Glutamatergic neuron (in vitro differentiated cells): ENCODE measurements at places on chromosomes 6 and 20. TPM values are rescaled to one million over a fixed set of nuclear protein-coding genes. Genes with fewer than 3 reads are reported as not detected.

ARMC2 gene
- total RNA-seq = 6.9 TPM

DNA sequence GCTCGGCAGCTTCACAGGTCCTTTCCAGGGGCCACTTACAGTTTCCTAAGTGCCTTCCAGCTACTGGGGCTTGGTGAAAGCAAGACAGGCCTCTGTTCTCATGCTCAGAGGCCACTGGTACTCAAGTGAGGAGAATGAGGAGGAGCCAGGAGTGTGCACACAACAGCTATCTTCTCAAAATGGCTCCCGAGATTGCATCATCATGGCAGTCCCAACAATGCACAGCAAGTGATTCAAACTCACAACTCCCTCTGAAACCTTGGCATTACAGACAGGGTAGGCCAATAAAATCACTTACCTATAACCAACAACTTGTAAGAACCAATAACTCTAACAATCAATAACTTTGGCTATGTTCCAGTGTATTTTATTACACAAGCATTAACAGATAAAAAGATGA lies 77.4 kb downstream of the RALGAPA2 start:
- DNase-seq = no peak
- H3K4me3 ChIP-seq = no peak overlapping the region
- no peaks in the 10 kb centered on the region for H3K36me3 ChIP-seq
- H3K4me1 ChIP-seq = peaks cover 6% of the 10 kb centered on the region

GRCh38 chr20:45997187-45997586 lies 11.5 kb upstream of the MMP9 start:
- peaks cover 5% of the 10 kb centered on the region for H3K4me1 ChIP-seq
- H3K4me3 ChIP-seq = no peak overlapping the region
- H3K27me3 ChIP-seq = peaks cover 2% of the 10 kb centered on the region
- no peaks in the 10 kb centered on the region for H3K36me3 ChIP-seq
- no peak overlapping the region for H3K27ac ChIP-seq

DNA sequence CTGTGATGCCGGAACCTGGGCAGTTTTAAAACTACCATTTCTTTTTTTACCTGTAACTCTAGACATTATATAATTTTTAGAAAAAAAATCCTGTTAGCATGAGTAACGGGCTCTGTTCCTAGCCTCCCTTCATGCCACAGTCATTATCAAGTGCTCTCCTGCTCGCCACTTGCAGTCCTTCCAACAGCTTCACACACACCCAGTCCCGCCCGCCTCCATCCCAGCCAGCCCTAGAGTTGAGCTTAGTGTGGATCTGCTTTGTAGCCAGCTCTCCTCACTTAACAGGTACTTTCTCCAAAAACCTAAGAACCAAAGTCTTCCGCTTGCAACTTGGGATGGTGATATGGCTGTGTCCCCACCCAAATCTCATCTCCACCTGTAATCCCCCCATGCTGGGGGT lies 51.5 kb downstream of the EZR start:
- H3K36me3 ChIP-seq = peaks cover 18% of the 10 kb centered on the region
- peaks cover 22% of the 10 kb centered on the region for H3K27me3 ChIP-seq
- H3K4me1 ChIP-seq = peaks cover 61% of the 10 kb centered on the region
- H3K27ac ChIP-seq = peak overlapping the region; percentile 91
- H3K4me3 ChIP-seq = no peak overlapping the region
- DNase-seq = no peak

- no peak overlapping the region for H3K27ac ChIP-seq
- H3K4me3 ChIP-seq = no peak overlapping the region
- no peaks in the 10 kb centered on the region for H3K36me3 ChIP-seq
- H3K4me1 ChIP-seq = peaks cover 9% of the 10 kb centered on the region
Measured at GRCh38 chr6:97059473-97059872, 134.9 kb downstream of the KLHL32 start.

CENPW gene
- total RNA-seq = 13.0 TPM

ESR1 gene
- not detected for total RNA-seq

DNA sequence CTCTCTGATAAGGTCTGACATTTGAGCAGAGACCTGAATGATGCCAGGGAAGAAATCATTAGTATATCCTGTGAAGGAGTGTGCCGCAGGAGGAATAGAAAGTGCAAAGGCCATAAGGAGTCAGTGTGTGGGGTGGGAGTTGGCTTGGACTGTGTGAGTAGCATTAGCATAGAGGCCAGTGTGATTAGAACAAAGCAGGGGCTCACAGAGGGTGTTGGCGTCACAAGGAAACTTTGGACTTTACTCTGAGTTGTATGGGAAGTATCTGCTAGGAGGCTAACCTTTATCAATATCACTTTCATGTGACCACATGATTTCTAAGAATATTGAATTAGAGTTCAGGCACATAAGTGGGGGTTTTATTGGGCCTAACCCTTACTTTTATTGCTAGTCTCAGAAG lies 12.1 kb downstream of the TMEM200A start:
- peak overlapping the region; percentile 62 for H3K27ac ChIP-seq
- H3K4me3 ChIP-seq = no peak overlapping the region
- H3K36me3 ChIP-seq = no peaks in the 10 kb centered on the region
- H3K27me3 ChIP-seq = no peaks in the 10 kb centered on the region
- peaks cover 33% of the 10 kb centered on the region for H3K4me1 ChIP-seq
- DNase-seq = no peak

SRSF3 gene
- 288 TPM for total RNA-seq

TNNC2 gene
- total RNA-seq = 0.64 TPM

TRPC4AP gene
- total RNA-seq = 67.5 TPM

GRCh38 chr20:33621717-33622400 lies 40.3 kb upstream of the C20orf144 start:
- DNase-seq = no peak
- H3K36me3 ChIP-seq = no peaks in the 10 kb centered on the region
- H3K4me3 ChIP-seq = peak overlapping the region; percentile 57
- H3K27me3 ChIP-seq = no peaks in the 10 kb centered on the region
- peaks cover 11% of the 10 kb centered on the region for H3K4me1 ChIP-seq

DNA sequence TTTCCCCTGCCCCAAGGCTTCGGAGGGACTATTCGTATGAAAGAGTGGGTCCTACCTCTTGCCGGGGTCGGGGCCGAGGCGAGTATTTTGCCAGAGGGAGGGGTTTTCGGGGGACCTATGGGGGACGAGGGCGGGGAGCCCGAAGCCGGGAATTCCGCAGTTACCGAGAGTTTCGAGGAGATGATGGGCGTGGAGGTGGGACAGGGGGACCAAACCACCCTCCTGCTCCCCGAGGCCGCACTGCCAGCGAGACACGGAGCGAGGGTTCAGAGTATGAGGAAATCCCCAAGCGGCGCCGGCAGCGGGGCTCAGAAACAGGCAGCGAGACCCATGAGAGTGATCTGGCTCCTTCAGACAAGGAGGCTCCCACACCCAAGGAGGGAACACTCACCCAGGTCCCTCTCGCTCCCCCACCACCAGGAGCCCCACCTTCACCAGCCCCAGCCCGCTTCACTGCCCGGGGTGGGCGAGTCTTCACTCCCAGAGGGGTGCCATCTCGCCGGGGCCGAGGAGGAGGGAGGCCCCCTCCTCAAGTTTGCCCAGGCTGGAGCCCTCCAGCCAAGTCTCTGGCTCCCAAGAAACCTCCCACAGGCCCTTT lies 11.3 kb downstream of the PRRC2A start:
- H3K27ac ChIP-seq = no peak overlapping the region
- no peak overlapping the region for H3K4me3 ChIP-seq
- no peaks in the 10 kb centered on the region for H3K4me1 ChIP-seq
- H3K36me3 ChIP-seq = peaks cover 10% of the 10 kb centered on the region
- H3K27me3 ChIP-seq = peaks cover 17% of the 10 kb centered on the region

DNA sequence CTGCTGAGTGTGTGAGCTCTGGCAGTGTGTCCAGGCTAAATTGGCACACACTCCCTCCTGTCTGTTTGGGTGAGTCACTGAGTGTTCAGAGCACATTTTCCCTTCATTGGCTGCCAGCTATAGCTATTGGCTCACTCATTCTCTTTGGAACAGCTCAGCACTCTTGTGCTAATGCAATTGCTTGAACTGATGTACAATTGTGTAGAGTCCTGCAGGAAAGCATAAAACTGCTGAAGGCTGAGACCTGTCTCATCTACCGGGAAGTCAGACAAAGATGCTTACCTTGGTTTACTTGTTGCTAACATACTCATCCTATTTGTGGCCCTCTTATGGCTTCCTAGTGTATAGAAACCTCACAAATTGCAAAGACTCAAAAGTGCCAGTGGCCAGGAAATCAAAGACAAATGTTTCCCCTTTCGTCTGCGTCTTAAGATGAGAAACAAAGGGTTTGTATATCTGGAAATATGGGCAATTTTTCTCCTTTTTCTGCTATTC lies 351.0 kb downstream of the BCKDHB start:
- H3K27ac ChIP-seq = no peak overlapping the region
- H3K36me3 ChIP-seq = no peaks in the 10 kb centered on the region
- no peaks in the 10 kb centered on the region for H3K27me3 ChIP-seq
- no peak overlapping the region for H3K4me3 ChIP-seq
- no peak for DNase-seq

DNA sequence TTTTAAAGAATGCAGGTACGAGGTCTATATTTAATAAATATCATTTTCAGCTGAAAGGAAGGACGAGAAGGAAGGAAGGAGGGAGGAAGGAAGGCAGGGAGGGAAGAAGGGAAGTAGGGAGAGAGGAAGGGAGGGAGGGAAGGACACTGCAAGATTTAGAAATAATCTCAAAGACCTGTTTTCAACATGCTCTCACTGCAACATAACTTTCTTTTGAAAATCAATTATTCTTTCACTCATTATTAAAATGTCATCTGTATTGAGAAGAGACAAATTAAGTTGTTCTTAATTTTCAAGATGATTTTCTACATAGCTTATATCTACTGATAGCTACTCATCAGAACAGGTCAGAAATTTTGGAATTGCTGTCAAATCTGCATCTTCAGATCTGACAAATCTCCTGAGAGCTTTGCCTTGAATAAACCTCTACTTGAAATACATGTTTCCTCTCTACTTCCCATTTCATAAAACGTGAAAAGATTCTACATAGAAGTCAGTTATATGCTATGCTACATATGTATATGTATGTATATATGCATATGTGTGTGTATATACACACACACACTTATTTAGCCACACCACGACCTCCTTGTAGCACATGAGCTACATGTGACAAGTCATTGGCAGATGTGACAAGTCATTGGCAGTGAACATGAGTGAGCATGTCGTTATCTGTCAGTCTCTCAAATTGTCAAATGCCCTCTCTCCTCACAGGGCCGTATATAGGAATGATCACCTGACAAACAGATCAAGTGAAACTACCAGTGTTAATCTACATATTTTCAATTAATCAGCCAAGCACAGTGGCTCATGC lies 241.6 kb downstream of the LY86 start:
- H3K4me1 ChIP-seq = peaks cover 4% of the 10 kb centered on the region
- H3K27ac ChIP-seq = no peak overlapping the region
- DNase-seq = no peak

DNA sequence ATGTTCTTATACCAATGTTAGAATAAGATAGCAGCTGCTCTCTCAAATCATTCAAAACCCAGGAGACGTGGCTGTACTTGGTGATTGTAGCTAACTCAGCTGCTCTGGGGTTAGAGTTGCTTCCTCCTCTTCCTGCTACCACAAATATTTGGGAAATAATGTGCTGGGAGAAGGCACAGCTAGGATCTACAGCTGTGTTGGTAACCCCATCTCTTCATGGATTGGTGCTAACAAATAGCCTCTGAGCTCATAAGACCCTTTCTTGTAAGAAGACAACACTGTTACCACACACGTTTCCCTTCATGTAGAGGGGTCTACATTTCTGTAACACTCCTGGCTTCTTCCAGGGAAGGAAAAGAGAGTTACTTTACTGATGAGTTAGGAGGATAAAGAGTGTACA lies 911.0 kb upstream of the CITED2 start:
- H3K4me3 ChIP-seq = no peak overlapping the region
- H3K4me1 ChIP-seq = peaks cover 2% of the 10 kb centered on the region
- H3K27me3 ChIP-seq = no peaks in the 10 kb centered on the region

DNA sequence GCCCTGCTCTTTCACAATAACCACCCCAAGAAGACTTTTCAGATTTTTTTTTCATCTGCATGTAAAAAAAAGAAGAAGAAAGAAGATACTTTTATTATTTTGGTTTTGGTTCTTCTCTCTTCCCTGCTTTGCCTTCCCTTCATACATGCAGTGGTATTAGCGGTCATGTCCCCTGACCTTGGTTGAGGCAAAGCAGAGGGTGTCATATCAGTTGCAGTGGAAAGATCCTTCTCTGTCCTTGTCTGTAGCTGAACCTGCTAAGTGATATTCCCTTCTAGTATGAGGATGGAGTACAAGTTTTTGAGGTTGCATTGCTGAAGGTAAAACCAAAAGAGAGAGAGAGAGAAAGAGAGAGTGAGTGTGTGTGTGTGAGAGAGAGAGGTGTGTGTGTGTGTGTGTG lies 345.7 kb downstream of the UTRN start:
- no peak overlapping the region for H3K4me3 ChIP-seq
- H3K36me3 ChIP-seq = no peaks in the 10 kb centered on the region

DNA sequence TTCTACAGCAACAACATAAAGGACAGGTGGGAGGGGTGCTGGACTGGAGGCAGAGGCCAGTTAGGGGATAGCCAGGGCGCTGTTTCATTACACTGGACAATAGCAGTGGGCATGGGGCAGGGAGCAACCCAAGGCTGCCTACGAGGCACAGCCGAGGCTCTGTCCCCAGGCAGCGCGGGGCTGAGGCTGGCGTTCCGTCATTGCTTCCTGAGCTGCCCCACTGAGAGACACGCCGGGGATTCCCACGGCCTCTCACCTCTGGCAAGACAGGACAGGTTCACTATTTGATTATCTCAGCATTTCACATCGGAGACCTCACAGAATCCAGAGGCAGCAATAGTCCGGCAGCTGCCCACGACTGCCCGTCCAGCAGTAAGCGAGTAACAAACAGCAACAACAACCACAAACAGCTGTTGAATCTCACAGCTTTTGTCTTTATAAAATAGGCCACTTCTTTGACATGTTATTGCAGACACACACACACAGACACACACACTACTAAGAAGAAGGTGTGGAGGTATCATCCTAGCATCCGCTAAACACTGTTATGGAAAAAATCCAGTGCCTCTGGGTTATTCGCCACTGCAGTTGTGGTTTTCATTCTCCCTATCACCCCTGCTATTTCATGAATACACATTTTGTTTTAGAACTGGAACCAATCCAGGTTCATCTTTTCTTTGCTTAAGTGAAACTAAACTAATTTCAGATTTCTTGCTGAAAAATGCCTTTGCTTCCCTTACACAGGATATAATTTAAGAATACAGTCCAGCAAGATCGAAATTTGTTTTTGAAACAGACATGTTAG lies 19.5 kb downstream of the KIF25 start:
- no peak overlapping the region for H3K4me3 ChIP-seq
- H3K4me1 ChIP-seq = no peaks in the 10 kb centered on the region
- H3K27ac ChIP-seq = no peak overlapping the region
- peaks cover 25% of the 10 kb centered on the region for H3K36me3 ChIP-seq
- H3K27me3 ChIP-seq = peaks cover 2% of the 10 kb centered on the region

GHRH gene
- not detected for total RNA-seq

DNA sequence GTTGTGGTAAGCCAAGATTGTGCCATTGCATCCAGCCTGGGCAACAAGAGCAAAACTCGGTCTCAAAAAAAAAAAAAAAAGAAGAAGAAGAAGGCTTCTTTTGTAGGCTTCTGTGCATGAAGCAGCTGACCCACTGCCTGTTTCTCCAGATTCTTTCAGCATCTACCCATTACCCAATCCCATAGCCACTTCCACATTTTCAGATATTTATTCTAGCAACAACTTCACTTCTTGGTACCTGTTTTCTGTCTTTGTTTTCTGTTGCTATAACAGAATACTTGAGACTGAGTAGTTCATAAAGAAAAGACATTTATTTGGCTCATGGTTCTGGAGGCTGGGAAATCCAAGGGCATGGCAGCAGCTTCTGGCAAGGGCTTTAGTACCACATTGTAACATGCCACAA lies 95.3 kb upstream of the SGK1 start:
- H3K4me3 ChIP-seq = no peak overlapping the region
- DNase-seq = no peak
- H3K27me3 ChIP-seq = no peaks in the 10 kb centered on the region

- H3K27me3 ChIP-seq = no peaks in the 10 kb centered on the region
- H3K36me3 ChIP-seq = no peaks in the 10 kb centered on the region
- peaks cover 10% of the 10 kb centered on the region for H3K4me1 ChIP-seq
- DNase-seq = no peak
Measured at GRCh38 chr6:162526960-162527359, 200.6 kb downstream of the PRKN start.
